ENCODE measurements at places on chromosomes 3 and 15.

DNA sequence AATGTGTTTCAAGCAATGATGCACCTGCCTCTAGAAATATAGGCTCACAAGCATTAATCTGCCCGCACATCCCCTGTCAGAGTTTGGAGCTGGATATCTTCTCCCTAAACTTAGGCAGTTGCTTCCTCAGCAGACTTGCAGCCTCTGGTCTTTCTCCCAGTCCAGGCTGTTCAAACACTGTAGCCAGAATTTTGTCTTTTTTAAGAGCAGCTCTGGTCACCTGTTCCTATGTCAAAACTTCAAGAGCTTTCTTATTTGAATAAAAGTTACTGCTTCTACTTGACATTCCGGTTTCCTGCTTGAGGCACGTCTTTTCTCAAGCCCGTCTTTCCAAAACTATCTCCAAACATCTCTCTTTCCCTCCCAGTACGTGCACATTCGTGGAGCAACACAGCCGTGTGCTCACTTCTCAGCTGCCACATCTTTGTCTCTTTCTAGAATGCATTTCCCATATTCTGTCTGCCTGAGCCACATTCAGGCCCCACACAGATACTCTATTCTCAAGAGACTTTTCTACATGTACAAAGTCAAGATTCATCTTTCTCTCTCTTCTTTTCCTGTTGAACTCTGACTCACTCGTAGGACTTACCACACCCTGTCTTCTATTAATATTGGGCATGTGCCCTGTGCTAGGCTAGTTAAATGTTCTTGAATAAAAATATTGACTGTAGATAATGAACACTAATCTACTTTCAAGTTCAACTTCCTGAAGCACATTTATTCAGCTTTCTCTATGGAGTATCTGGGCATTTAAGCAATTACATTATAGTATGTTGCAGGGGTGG lies 307.7 kb upstream of the SOX2 start:
- DNase-seq, result no peak

- no peak for DNase-seq
These were observed 128.5 kb upstream of the RBMS3 start for GRCh38 chr3:29152379-29152778.

GRCh38 chr15:74504836-74505235 lies 36.2 kb upstream of the ARID3B start:
- DNase-seq, result no peak

DNA sequence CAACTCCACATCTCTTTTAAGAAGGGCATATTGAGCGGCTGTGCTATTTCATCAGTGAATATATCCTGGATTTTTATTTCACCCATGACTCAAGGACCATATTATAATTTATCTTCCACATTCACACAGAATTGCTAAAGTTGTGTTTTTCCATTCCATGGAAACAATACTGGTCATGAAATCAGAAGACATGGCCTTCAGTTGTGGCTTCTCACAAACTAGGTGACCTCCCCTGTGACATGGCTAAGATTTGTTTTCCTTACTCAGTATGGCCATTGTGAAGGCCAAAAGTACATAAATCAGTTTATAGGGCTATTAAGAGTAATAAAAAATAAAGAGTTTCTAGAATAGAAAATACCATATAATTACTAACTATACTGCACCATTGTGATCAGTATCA lies 415.6 kb downstream of the OXSM start:
- DNase-seq, result no peak

- DNase-seq, result no peak
These were observed 199.1 kb upstream of the AZI2 start for GRCh38 chr3:28547677-28548076.

GRCh38 chr15:55661428-55661827 lies 73.3 kb upstream of the PYGO1 start:
- no peak for DNase-seq

DNA sequence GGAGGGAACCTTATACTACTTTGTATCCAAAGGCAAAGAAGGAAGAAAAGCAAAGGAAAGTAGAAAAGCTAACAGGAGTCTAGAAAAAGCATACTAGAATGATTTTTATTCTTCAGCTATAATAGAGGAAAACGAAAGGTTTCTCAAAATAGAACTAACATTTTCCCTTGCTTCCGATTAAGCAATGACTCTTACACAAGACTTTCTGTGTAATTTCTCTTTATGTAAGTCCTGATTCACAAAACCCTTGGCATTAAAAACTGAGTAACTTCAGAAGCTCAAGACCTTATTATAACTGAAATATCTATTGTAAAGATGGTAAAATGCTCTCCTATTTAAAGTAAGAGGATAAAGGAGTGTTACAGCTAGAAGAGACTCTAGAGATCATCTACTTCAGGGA lies 97.4 kb downstream of the DTWD1 start:
- DNase-seq, result no peak

- no peak for DNase-seq
These were observed 326.8 kb upstream of the SOX2 start for GRCh38 chr3:181384970-181385369.

DNA sequence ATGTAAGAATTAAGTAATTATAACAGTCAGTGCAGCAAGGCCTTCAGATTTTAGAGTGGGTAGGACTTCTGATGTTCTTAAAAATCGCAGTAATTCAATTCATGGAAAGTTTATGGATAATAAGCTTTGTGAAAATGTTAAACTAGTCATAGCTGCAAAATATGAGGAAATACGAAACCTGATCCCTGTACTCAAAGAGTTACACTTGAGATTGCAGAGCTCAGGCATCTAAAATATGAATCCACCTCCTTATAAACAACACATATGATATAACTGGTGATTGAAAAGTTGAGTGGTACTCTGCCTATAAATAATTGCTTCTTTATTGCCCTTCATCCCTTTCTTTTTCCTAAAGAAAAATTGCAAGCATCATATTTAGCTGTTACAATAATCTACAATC lies 473.3 kb downstream of the OTOL1 start:
- no peak for DNase-seq

GRCh38 chr15:76328958-76329357 lies 7.6 kb upstream of the ISL2 start:
- no peak for DNase-seq

DNA sequence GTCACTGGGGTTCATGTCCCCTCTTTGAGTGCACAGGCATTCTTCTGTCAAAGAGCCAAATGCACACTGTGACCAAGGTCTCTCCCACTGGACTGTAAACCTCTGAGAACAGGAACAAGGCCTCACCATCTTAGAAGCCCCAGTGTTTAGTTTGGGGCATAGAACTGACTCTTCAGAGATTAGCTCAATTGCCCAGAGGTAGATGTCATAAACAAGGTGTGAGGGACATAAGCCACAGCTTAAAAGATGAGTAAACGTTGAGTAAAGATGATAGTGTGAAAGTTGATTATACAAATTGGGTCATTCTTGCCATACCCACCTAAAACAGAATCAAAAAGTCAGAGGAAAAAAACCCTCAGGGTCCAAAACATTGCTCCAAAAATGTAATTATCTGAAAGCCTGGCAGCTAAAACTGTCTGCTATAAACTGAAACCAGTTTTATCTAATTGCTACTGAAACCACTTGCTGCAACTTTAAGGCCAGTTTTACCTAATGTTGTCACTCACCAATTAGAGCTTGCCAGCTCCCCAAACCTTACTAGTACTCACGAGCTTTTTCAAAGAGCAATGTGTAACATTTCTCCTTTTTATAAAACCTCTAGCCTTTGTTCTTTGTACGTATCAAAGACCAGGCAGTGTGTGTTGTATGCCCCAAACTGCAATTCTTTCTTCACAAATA lies 415.2 kb downstream of the RAP2B start:
- no peak for DNase-seq

GRCh38 chr3:159513444-159513843 lies 475.2 kb upstream of the IL12A start:
- no peak for DNase-seq

All from NCI-H2081 treated with DMSO at 0.1 percent for 48 hours (cell line).